ENCODE measurements at places on chromosomes 13 and 19.
A peak's percentile ranks its signal among the peaks of the same experiment; 100 is the strongest.

DNA sequence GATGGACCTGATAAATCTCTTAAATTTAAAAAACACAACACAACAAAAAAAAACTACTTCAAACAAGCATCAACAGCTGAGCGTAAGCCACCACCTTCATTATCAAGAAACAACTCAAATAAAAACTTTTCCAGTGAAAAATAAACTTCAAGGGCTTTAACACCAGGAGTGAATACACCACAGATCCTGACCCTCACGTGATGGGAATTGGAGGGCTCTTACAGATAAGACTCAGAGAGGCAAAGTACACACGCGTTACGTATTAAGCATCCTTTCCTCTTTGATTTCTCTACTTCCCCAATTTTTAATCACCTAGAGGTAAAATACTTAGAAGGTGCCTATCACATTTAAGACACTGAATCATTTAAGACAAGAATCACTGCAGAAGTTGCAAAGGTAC is 573 bp upstream of the STARD13 start:
- peak; percentile 48 for DNase-seq

DNA sequence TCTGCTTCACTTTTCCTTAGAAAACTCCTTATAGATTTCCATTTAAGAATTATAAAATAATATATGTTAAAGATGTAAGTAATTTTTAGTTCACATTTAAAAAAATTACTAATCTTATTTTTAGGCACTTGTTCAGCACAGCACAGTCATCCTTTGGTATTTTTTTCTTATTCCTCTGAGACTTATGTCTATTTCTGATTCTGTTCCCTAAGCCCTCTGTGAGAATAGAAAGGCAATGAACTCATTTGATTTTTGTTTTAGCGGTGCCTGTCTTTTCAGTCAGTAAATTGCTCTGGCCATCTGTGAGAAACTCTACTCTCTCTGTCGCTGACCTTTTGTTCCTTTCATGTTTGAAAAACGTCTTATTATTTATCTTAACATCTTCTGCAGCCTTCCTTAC is 168.1 kb downstream of the PCDH17 start:
- no peak for DNase-seq

GRCh38 chr13:31903111-31903815 is 128.3 kb upstream of the FRY start:
- DNase-seq = no peak

DNA sequence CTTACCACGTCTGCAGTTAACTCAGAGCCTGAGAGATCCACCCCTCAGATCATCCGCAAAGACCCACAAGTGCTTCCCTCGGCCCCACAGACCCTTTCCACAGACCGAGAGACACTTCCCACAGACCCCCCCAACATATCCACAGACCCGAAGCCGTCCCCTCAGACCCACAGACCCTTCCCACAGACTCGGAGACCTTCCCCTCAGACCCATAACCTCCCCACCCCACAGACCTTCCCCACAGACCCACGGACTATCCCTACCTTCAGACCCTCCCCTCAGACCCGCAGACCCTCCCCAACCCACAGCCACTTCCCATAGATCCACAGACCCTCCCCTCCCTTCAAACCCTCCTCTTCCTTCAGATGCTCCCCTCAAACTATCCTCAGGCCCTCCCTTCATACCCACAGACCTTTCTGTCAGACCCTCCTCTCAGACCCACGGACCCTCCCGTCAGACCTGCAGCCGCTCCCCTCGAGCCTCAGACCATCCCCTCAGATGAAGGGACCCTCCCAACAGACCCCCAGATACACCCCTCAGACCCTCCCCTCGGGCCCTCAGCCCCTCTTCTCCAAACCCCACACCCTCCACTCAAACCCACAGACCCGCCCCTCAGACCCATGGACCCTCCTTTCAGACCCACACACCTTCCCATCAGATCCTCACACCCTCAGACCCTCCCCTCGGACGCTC is 20.1 kb upstream of the TFDP1 start:
- no peak for DNase-seq

- DNase-seq = no peak
These were observed 6.9 kb downstream of the RAB8A start for GRCh38 chr19:16118489-16119033.

DNA sequence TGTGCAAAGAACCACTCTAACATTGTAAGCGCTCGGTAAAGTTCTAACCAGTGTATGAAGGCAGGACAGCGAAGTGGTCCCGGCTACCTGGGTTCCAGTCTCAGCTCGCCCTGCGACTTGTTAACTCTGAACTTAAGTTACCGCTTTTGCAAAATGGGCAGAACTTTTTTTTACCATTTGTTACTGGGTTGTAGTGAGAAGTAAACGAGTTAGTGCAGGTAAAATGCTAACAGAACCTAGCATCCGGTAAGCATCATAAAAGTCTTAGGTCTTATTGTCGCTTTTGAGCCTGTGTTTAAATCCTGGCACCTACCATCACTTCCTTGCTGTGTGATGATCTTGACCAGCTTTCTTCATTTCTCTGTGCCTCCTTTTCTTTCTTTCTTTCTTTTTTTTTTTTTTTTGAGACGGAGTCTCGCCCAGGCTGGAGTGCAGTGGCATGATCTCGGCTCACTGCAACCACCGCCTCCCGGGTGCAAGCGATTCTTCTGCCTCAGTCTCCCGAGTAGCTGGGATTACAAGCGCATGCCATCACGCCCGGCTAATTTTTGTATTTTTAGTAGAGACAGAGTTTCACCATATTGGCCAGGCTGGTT is 734 bp upstream of the TRMT1 start:
- DNase-seq = no peak

DNA sequence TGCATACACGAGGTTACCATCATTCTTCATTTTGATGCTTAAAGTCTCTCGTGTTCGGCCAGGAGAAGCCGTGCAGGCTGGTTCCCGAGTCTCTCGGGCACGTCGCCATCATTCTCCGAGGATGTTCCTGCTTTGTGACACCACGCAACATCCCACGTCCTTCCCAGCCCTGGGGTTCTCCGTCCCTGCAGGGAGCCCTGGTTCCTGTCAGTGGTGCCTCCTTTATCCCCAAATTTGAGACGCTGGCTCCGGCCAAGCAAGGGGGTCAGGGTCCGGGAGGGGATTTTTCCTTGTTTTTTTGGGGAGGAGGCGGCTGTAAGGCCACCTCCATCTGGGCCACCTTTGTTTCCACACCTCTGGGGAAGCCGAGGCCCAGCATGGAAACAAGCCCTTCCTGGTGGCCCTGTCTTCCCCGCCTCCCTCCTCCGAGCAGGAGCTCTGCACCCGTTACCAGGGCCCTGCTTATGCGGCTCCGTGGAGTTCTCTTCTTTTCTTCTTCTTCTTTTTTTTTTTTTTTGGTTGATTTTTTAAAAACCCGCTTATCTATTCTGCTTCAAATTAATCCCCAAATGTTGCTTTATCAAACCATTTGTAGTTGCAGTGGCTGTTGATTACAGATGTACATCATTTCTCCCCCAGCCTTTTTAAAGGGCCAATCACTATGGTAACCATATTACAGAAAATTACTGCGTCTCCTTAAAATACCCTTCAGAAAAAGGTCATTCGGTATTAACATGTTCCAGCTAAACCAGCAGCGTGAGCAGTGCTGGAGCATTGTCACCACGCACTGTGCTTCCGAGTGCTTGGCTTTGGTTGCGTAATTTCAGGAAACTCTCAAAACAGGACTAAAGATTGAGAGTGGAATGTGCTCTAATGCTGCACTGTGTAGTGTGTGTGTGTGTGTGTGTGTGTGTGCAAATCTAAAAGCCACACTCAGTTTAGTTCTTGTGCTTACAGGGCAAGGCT is 50.4 kb downstream of the TEX29 start:
- no peak for DNase-seq

- no peak for DNase-seq
These were observed 173.4 kb upstream of the SGCG start for GRCh38 chr13:23007426-23007825.

- DNase-seq = no peak
These were observed 37.3 kb downstream of the TNFSF13B start for GRCh38 chr13:108306860-108307259.

DNA sequence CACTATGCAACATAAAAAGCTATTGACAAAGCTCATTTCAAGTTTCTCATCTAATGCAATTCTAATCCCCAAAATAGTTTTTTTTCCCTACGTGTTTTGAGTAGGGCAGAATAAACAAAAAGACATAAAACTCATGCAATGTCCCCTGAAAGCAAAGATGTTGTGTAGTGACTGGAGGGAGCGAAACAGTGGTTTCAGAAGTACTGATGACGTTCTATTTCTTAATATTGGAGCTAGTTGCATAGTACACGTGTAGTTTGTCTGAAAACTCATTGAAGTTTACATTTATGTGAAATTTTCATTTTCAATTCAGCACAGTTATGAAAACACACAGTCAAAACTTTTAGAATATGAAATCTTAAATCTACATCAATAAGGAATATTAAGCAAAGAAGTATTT is 31.6 kb downstream of the USP12 start:
- no peak for DNase-seq

DNA sequence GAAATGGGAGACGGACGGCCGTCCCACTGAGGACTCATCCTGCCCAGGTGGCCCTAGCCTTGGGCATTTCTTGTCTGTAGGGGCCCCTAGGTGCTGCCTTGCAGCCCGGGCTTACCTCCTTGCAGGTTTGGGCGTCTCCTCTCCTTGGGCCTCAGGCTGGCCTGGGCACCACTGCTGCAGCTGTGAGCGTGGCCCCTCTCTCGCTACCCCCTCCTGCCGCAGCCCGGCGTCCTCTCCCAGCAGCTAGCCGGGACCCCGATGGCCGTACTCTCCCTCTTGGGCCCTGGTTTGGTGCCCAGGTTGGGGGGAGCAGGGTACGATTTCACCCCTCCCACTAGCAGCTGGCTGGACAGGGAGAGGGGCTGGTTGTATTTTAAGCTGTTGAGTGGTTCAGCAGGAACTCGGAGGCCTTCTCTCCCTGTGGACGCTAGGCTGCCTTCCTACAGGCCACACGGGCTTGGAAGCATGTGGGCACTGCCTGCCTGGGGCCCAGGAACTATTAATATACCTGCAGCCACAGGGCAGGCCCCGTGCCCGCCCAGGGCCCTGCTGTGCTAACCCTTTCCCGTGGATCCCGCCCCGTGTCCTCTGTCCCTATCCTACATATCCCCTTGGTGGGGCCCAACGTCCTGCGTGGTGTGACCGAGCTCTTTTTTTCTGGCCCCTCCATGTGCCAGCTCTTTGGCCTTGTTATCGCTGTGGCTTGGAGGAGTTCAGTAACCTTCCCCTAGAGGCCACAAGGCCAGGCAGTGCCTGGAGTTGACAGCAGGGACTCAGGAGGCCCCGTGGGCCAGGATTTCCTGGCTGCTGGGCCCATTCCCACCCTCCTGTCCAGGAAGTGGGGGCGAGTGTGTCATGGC is 11.7 kb downstream of the NDUFB7 start:
- DNase-seq = no peak

DNA sequence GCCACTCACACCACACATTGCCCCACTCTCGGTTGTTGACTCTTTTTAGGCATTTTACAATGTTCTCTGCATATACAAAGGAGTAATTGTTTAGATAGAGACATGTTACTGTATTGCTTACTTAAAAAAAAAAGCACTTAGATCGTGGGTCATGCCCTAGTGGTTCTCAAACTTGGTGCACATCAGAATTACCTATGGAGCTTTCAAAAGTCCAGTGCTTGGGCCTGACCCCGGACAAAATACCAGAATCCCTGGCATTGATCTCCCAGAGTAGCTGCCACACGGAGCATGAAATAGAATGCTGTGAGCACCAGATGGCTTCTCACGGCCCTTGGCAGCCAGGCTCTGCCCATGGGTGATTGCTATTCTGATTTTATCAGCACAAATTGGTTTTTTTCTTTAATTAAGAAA is 20.0 kb downstream of the ACP7 start:
- no peak for DNase-seq

- DNase-seq = peak; percentile 25
These were observed 252.5 kb downstream of the LHFPL6 start for GRCh38 chr13:39350461-39350881.

DNA sequence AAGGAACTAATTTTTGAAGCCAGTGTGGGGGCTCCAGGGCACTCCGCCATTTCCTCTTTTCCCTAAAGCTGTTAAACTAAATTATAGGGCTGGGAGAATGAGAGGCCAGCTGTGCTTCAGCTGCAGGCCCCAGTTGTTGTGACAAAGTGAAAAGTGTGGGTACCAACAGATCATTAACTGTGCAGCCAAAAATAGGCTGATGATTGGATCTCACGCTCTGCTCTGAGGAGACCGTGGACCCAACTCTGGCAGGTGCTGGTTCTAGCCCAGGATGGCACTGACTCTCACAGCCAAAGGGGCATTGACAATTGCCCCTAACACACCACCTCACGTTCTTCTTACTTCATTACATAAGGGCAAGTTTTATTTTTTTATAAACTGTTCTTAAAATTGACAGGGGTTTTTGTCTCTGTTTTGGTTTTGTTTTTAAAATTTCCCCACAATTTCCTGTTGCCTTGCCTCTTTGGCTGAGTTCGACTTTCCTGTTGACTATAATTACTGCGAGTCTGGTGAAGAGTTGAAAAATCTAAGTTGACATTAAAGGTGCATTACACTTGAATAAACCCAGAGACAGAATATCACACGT is 391.0 kb downstream of the FGF9 start:
- no peak for DNase-seq

GRCh38 chr13:50474088-50474662 is 369.3 kb downstream of the DLEU7 start:
- DNase-seq = no peak

Measured in cardiac muscle cell (in vitro differentiated cells and primary cell).